GM12878 (cell line): ENCODE measurements at places on chromosomes 4 and X. TPM values are rescaled to one million over a fixed set of nuclear protein-coding genes. Genes with fewer than 3 reads are reported as not detected.

DNA sequence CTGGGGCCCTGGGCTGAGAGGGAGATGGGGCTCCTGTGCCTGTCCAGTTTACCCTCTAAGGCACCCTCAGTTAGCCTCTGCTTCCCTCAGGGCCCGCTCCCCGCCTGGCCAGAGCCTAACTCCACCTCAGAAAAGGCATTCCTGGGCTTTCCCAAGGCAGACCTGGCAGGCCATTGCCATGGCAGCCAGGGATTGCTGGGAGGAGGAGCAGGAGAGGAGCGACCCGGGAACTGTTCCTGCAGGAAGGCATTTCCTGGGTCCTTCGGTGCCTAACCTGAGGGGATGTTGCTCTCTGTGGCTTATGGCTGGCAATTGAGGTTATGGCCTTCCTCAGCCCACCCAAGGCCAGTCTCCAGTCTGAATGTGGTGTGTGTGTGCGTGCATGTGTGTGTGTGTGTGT, 131.3 kb downstream of the PJA1 start:
- H3K27ac ChIP-seq: no peak overlapping the region
- H3K4me3 ChIP-seq: no peak overlapping the region
- H3K36me3 ChIP-seq: no peaks in the 10 kb centered on the region
- peaks cover 1% of the 10 kb centered on the region for H3K4me1 ChIP-seq

DNA sequence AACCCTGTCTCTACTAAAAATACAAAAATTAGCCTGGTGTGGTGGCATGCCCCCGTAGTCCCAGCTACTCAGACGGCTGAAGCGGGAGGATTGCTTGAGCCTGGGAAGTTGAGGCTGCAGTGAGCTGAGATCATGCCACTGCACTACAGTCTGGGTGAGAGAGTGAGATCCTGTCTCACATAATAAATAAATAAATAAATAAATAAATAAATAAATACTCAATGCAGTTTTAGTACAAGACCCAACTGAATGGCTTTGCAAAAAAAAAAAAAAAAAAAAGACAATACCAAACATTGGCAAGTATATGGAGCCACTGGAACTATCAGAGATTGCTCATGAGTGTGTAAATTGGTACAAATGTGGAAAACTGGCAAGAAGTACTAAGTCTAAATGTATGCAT, 3.3 kb upstream of the CYP4V2 start:
- DNase-seq: no peak
- no peaks in the 10 kb centered on the region for H3K27me3 ChIP-seq
- H3K4me3 ChIP-seq: no peak overlapping the region
- H3K4me1 ChIP-seq: peaks cover 7% of the 10 kb centered on the region
- H3K36me3 ChIP-seq: no peaks in the 10 kb centered on the region
- H3K27ac ChIP-seq: no peak overlapping the region

DNA sequence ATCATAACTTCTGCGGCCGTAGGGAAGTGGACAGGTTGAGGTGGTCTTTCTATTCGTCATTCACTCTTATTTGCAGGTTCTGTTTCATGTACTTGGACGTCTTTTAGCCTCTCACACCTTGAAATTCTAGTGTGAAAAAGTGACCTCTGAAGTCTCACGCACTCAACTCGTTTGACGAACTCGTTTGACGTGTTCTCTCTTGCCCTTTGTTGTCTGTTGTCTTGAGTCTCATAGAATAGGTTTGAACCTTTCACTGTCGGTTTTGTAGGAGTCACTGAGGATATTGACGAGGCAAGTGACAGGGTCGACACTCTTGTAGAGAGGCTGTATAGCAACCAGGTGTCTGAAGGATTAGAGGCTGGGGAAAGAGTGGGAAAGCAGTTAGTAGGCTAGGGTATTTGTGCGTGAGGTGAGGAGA, 1.1 kb upstream of the PGRMC2 start:
- DNase-seq: peak; percentile 17
- H3K27ac ChIP-seq: peak overlapping the region; percentile 87
- no peaks in the 10 kb centered on the region for H3K4me1 ChIP-seq

DNA sequence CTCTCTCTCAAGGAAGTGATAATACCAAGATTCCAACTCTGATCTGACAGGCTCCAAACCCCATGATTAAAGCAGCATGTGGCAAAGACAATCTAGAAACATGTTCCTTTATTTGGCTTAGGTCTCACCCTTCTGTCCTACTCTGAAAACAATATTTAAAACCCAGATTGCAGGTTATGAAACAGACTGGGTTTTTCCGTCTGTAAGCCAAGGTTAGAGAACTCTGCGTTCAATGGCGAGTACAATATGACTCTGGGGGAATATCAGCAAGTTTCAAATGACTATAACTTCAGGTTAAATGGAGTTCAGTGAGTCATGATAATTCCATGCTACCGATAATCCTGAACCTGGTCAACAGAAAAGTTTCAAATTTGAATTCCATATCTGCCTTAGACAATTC, 50.8 kb downstream of the ANAPC10 start:
- no peak overlapping the region for H3K4me3 ChIP-seq
- DNase-seq: peak; percentile 21
- no peaks in the 10 kb centered on the region for H3K27me3 ChIP-seq

DNA sequence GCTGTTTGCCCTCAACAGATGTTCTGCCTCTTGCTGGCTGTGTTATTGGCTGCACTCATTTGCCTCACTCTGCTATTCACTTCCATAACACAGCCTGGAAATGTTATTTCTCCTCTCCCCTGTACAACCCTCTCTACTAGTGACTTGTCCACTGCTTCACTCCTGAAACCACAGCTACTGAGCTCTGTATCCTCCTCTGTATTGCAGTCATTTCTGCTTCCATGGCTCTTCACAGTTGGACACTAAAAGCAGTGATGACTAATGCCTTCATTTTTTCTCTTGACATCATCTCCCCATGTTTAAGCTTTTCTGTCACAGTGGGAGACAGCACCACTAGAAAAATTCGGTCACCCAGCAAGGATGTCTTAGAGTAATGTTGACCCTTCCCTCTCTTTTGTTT, 123.0 kb upstream of the PPP1R2C start:
- no peaks in the 10 kb centered on the region for H3K36me3 ChIP-seq
- no peak overlapping the region for H3K27ac ChIP-seq
- no peaks in the 10 kb centered on the region for H3K27me3 ChIP-seq
- no peak overlapping the region for H3K4me3 ChIP-seq
- no peaks in the 10 kb centered on the region for H3K4me1 ChIP-seq
- no peak for DNase-seq

- H3K27ac ChIP-seq: 0 out of 2 replicates have a peak overlapping the region, but pooled peaks have one; percentile 15
- H3K27me3 ChIP-seq: no peaks in the 10 kb centered on the region
- H3K4me3 ChIP-seq: no peak overlapping the region
- no peak for DNase-seq
Measured at GRCh38 chr4:87053176-87053658, 118.4 kb downstream of the AFF1 start.

DNA sequence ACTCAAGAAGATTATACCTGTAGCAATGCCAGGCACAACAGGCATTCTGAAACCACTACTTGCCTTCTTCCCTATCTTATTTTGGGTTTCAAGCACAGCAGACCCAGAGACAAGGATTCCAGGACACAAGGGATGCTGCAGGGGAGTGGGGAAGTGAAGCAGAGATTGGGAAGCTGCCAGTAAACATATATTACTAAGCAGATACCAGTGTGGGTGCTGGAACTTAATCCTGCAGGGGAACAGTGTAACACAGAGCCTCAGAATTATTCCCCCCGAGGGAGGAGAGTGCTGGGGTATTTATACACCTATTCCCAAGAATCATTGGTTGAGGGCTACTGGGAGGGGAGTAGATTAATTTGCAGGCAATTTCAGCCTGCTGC, 33.3 kb upstream of the MAML3 start:
- H3K27ac ChIP-seq: no peak overlapping the region
- no peak for DNase-seq
- H3K27me3 ChIP-seq: no peaks in the 10 kb centered on the region; the same call in 1 of the 2 replicates
- H3K36me3 ChIP-seq: no peaks in the 10 kb centered on the region

GRCh38 chr4:95007998-95008397, 250.2 kb downstream of the BMPR1B start:
- H3K27me3 ChIP-seq: 0 out of 2 replicates have a peak, but pooled peaks cover 3% of the 10 kb centered on the region
- no peak for DNase-seq
- H3K27ac ChIP-seq: no peak overlapping the region
- no peaks in the 10 kb centered on the region for H3K4me1 ChIP-seq

Gene FAM241A
- total RNA-seq: 2.1 and 2.2 TPM in 2 replicates

Gene NSDHL
- 23.5 and 24.2 TPM in 2 replicates for total RNA-seq
